Lung microvascular endothelial cell (primary cell): ENCODE measurements at places on chromosomes 13 and 19. TPM values are rescaled to one million over a fixed set of nuclear protein-coding genes. Genes with fewer than 3 reads are reported as not detected.

The EBI3 gene
- 0.44 and 0.60 TPM in 2 replicates for total RNA-seq

The PSG11 gene
- not detected in 2 replicates for total RNA-seq

The FLT3 gene
- not detected in 2 replicates for total RNA-seq

The ZNF497 gene
- 0.65 and 0.99 TPM in 2 replicates for total RNA-seq

The MED4 gene
- total RNA-seq = 21.8 and 27.8 TPM in 2 replicates

The ZNF112 gene
- total RNA-seq = 5.0 and 6.0 TPM in 2 replicates

The TMEM272 gene
- total RNA-seq = not detected in 2 replicates

The AMER2 gene
- not detected in 2 replicates for total RNA-seq

The TRPC4 gene
- under 0.01 and 0.20 TPM in 2 replicates for total RNA-seq

The TNNT1 gene
- total RNA-seq = 1.7 TPM in 1 of 2 replicates, not detected in the other

The LHB gene
- not detected in 2 replicates for total RNA-seq

The MAMSTR gene
- under 0.01 and 0.22 TPM in 2 replicates for total RNA-seq

The CGB7 gene
- 0.22 TPM in 1 of 2 replicates, not detected in the other for total RNA-seq

The PDCD5 gene
- total RNA-seq = 70.6 and 76.6 TPM in 2 replicates

The FAM216B gene
- total RNA-seq = not detected in 2 replicates

The USHBP1 gene
- 21.6 and 33.5 TPM in 2 replicates for total RNA-seq

The ONECUT3 gene
- total RNA-seq = not detected in 2 replicates

The ZNF433 gene
- total RNA-seq = 2.0 TPM in 2 replicates

The TNFSF11 gene
- total RNA-seq = not detected in 2 replicates

The CBARP gene
- total RNA-seq = 0.65 and 1.2 TPM in 2 replicates

The CNN1 gene
- total RNA-seq = 0.20 and 0.22 TPM in 2 replicates

The PRR19 gene
- 0.20 and 0.44 TPM in 2 replicates for total RNA-seq

The PEAK3 gene
- total RNA-seq = under 0.01 and 0.20 TPM in 2 replicates

The KLK12 gene
- total RNA-seq = not detected in 2 replicates

The KIR3DL2 gene
- total RNA-seq = not detected in 2 replicates

The SERPINE3 gene
- not detected in 2 replicates for total RNA-seq

The PLPPR2 gene
- 6.5 and 6.9 TPM in 2 replicates for total RNA-seq

The ANGPTL4 gene
- total RNA-seq = 1.5 and 7.1 TPM in 2 replicates

The CATSPERD gene
- not detected in 2 replicates for total RNA-seq

The ZNF726 gene
- 2.8 TPM in 2 replicates for total RNA-seq

The CLEC17A gene
- not detected in 2 replicates for total RNA-seq

The ZNF649 gene
- total RNA-seq = 5.2 and 8.7 TPM in 2 replicates

The DAND5 gene
- under 0.01 and 0.22 TPM in 2 replicates for total RNA-seq

The ATP5F1D gene
- total RNA-seq = 15.7 and 16.3 TPM in 2 replicates

The TEX29 gene
- 0.20 TPM in 1 of 2 replicates, not detected in the other for total RNA-seq
